ENCODE measurements at places on chromosomes 5 and 9.
A peak's percentile ranks its signal among the peaks of the same experiment; 100 is the strongest.

GRCh38 chr9:31908158-31908890, 476.1 kb upstream of the ACO1 start:
- peaks cover 3% of the 10 kb centered on the region for H3K4me1 ChIP-seq
- no peak overlapping the region for H3K27ac ChIP-seq
- H3K27me3 ChIP-seq: no peaks in the 10 kb centered on the region
- DNase-seq: no peak
- H3K4me3 ChIP-seq: peak overlapping the region; percentile 58

DNA sequence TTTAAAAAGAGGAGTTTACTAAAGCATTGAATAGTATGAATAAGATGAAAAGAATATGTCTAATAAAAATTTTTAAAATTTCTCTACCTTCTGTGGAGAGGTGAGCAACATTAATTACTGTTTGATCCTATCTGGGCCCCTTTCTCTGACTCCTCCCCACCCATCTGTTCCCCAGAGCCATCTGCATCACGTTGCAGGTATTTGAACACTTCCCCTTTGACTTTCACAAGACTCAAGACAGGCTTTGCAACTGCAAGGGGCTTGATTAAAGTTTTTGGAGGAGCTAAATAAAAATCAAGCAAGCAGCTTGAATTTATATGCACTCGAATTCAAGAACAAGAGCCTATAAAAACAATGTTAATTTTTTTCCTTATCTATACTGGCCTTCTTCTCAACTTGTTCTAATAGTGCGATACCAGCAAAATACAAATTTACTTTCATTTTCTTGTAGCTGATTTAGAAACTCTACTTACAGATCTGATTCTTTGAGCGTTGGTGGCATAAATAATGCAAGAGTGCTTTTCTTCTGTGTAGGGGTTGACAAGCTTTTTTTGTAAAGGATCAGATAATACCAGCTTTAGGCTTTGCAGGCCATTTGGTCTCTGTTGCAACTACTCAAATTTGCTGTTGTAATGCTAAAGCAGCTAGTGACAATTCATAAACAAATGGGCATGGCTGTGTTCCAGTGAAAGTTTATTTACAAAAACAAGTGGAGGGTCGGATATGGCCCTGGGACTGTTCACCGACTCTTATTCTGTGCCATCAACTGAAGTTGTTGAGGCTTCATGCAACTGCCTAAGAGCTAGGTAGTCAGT, 21.2 kb downstream of the TXNDC8 start:
- peak; percentile 10 for DNase-seq
- peak overlapping the region; percentile 82 for H3K4me3 ChIP-seq
- peaks cover 10% of the 10 kb centered on the region for H3K4me1 ChIP-seq
- H3K27me3 ChIP-seq: no peaks in the 10 kb centered on the region
- peaks cover 5% of the 10 kb centered on the region for H3K36me3 ChIP-seq

GRCh38 chr9:100379862-100380261, 27.1 kb upstream of the TEX10 start:
- H3K27ac ChIP-seq: no peak overlapping the region
- H3K4me1 ChIP-seq: no peaks in the 10 kb centered on the region
- H3K27me3 ChIP-seq: no peaks in the 10 kb centered on the region
- no peak for DNase-seq
- no peak overlapping the region for H3K4me3 ChIP-seq

- H3K27ac ChIP-seq: peak overlapping the region; percentile 14
- H3K36me3 ChIP-seq: no peaks in the 10 kb centered on the region
- no peak overlapping the region for H3K4me3 ChIP-seq
- H3K27me3 ChIP-seq: no peaks in the 10 kb centered on the region
- no peak for DNase-seq
Observed at GRCh38 chr5:59234236-59234635, 651.4 kb downstream of the RAB3C start.

DNA sequence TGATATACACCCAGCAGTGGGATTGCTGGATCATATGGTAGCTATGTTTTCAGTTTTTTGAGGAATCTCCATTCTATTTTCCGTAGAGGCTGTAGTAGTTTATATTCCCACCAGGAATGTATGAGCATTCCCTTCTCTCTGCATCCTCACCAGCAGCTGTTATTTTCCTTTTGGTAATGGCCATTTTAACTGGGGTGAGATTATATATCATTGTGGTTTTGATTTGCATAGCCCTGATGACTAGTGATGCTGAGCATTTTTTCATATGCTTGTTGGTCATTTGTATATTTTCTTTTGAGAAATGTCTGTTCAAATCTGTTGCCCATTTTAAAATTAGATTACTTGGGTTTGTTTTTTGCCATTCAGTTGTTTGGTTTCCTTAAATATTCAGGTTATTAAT, 11.2 kb upstream of the PPIC start:
- no peak overlapping the region for H3K4me3 ChIP-seq
- H3K36me3 ChIP-seq: peaks cover 15% of the 10 kb centered on the region
- no peaks in the 10 kb centered on the region for H3K4me1 ChIP-seq
- H3K27ac ChIP-seq: no peak overlapping the region

GRCh38 chr5:141734501-141735229, 52.6 kb upstream of the ARAP3 start:
- no peak for DNase-seq
- peaks cover 80% of the 10 kb centered on the region for H3K27me3 ChIP-seq
- H3K4me1 ChIP-seq: peaks cover 8% of the 10 kb centered on the region
- H3K27ac ChIP-seq: no peak overlapping the region

GRCh38 chr9:37033682-37034304, at the start of gene PAX5:
Gene PAX5, minus strand, starts transcription at chr9:37034268. Its CDS starts 237 bp downstream, at chr9:37034031.
- peak; percentile 37 for DNase-seq
- peaks cover 10% of the 10 kb centered on the region for H3K36me3 ChIP-seq
- peaks cover 75% of the 10 kb centered on the region for H3K4me1 ChIP-seq
- H3K4me3 ChIP-seq: peak within 1 kb of the TSS; percentile 96
- H3K27me3 ChIP-seq: no peaks in the 10 kb centered on the region
- H3K27ac ChIP-seq: peak within 1 kb of the TSS; percentile 100

GRCh38 chr9:98864281-98865174, 57.1 kb downstream of the GALNT12 start:
- H3K4me3 ChIP-seq: no peak overlapping the region
- DNase-seq: no peak
- H3K4me1 ChIP-seq: peaks cover 3% of the 10 kb centered on the region
- no peak overlapping the region for H3K27ac ChIP-seq
- H3K27me3 ChIP-seq: peaks cover 23% of the 10 kb centered on the region
- no peaks in the 10 kb centered on the region for H3K36me3 ChIP-seq

GRCh38 chr5:160231783-160232342, 2.6 kb downstream of the FABP6 start:
- no peak for DNase-seq
- H3K4me3 ChIP-seq: no peak overlapping the region
- peak overlapping the region; percentile 57 for H3K27ac ChIP-seq
- no peaks in the 10 kb centered on the region for H3K4me1 ChIP-seq
- no peaks in the 10 kb centered on the region for H3K27me3 ChIP-seq
